Smooth muscle cell of bladder (primary cell): ENCODE measurements at places on chromosomes 4 and X. TPM values are rescaled to one million over a fixed set of nuclear protein-coding genes. Genes with fewer than 3 reads are reported as not detected.

The ANOS1 gene
- total RNA-seq, result under 0.01 and 0.46 TPM in 2 replicates

The PHEX gene
- total RNA-seq, result 0.14 and 0.46 TPM in 2 replicates

The NALF2 gene
- not detected in 2 replicates for total RNA-seq

The CYBB gene
- under 0.01 TPM in 1 of 2 replicates, not detected in the other for total RNA-seq

The CT83 gene
- not detected in 2 replicates for total RNA-seq

The P2RY4 gene
- under 0.01 and 0.18 TPM in 2 replicates for total RNA-seq

The KLHL5 gene
- total RNA-seq, result 230 and 296 TPM in 2 replicates

The PFKFB1 gene
- under 0.01 TPM in 1 of 2 replicates, not detected in the other for total RNA-seq

The PRR32 gene
- total RNA-seq, result not detected in 2 replicates

The ZAR1 gene
- total RNA-seq, result not detected in 2 replicates

The CCKAR gene
- 0.28 and 0.57 TPM in 2 replicates for total RNA-seq

The MORC4 gene
- 42.8 and 48.5 TPM in 2 replicates for total RNA-seq

The HEPH gene
- total RNA-seq, result 3.1 and 15.1 TPM in 2 replicates

The PDCL2 gene
- total RNA-seq, result not detected in 2 replicates

The FOXO4 gene
- total RNA-seq, result 4.6 and 6.7 TPM in 2 replicates
